ENCODE measurements at places on chromosomes 6 and 20.
A peak's percentile ranks its signal among the peaks of the same experiment; 100 is the strongest.

GRCh38 chr6:159966339-159966738 lies 2.5 kb upstream of the IGF2R start:
- DNase-seq = no peak

- no peak for DNase-seq
Measured at GRCh38 chr6:3793545-3793944, 42.0 kb upstream of the PXDC1 start.

DNA sequence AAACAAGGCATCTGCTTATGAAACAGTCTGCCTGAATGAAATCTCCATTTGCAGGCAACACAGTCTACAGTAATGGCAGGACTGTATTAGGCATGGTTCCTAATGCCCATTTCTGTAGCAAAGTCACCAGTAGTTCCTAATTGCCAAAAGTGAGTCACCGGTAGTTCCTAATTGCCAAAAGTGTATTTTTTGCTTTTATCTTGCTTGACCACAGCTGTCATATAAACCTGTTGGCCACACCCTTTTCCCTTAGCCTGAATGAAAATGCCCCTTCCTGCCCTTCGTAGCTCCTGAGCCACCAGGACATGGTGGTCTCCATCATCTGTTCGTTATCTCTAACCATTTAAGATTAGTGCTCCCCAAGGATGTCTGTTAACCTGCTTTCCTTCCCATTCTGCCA lies 34.5 kb downstream of the MTHFD1L start:
- DNase-seq = no peak

DNA sequence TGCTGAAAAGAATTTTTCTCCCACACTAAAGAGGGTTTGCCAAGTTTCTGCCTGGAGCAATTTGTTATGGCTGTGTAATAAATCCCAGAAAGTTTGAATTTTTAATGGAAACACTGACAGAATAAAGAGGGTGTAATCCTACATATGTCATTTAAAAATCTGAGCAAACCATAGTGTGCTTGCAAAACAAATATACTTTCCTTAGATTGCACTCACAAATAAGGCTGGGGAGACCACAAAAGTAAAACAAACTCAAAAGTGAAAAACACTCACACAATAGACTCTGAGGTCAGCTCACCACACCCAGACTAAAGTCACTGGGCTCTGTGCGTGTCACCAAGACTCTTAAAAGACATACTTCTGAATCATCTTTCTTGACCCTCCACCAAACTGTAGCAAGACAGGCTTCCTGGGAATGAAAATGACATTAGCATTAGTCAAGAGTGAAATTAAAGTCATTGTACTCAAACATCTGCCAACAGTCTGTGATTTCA lies 4.8 kb upstream of the ATXN1 start:
- DNase-seq = no peak

- DNase-seq = no peak
Measured at GRCh38 chr20:14989535-14990290, 652.3 kb upstream of the FLRT3 start.

- no peak for DNase-seq
Measured at GRCh38 chr6:107435798-107436197, 23.6 kb downstream of the PDSS2 start.

DNA sequence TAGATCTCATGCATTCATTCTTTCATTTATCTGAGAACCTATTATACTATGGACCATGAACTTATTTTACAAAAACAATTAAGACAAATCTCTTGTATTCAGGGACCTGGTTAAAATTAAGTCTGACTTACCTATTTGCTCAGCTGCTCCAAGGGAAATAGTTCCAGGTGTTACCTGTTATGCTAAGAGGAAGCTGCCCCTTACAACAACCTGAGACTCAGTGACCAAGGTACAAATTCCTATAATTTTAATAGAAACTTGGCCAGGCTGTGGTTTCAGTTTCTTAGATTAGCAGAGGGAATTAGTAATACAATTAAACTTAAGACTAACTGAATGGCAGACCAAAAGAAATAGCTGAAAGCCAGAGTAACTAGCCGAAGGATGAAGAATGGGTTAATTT lies 48.2 kb upstream of the GMPR start:
- no peak for DNase-seq

DNA sequence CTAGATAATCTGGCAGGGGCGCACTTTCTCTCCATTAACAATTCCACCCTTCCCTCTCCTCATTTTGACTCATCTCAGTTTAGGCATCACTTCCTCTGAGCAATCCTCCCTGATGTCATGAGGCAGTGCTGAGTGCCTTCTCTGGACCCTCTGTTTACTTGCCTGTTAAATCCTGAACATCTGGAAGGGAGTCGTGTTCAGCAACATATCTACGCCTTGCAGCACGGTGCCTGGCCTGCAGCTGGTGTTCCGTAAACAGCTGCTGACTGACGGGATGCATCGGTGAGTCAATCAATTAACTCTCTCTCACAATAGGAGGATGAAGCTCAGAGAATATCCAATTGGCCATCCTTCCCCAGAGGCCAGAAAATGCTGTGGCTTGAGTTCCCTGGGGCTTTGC lies 613.5 kb downstream of the PTPRT start:
- no peak for DNase-seq

- DNase-seq = no peak
Measured at GRCh38 chr20:51894201-51894600, 91.9 kb upstream of the SALL4 start.

DNA sequence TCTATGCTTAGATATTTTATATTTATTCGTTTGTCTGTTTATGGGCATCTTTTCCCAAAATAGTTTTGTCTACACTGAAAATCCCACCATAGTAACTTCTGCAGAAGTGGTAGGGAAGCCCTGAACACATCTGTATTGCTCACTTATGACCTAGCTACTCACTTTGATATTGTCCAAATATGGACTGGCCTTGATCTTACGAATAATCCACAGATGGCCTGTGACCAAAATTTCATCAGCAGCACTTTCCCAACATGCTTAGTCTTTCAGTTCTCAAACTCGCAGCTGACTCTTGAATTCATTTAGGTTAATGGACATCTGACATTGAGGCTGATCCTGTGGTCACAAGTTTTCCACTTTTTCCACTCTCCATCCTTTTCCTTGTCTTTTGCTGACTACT lies 80.8 kb upstream of the BEND3 start:
- no peak for DNase-seq

GRCh38 chr6:155782320-155782731 lies 326.7 kb upstream of the NOX3 start:
- no peak for DNase-seq

- DNase-seq = no peak
Measured at GRCh38 chr6:140041056-140041455, 666.6 kb upstream of the CITED2 start.

- peak; percentile 85 for DNase-seq
Measured at GRCh38 chr6:119349361-119350201, at the start of gene MAN1A1. Gene MAN1A1 (minus strand): TSS chr6:119349761. CDS start chr6:119349065, 696 bp downstream.

DNA sequence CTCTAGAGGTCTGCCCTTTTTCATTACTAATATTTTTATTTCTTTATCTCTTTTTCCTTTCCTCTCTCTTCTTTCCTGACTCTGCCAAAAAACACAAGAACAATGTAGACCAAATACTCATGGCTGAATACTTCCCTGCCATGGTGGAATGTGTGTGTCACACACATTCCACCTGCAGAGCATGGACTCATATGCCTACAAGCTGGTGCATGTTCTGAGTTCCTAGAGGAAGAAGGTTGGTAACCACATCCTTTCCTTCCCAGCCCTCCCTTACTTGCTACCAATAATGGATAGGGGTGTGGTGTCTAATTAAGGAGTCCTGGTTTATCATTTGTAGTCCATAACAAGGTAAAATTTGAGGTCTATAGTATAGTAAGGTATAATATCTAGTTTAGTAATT lies 15.2 kb upstream of the CST9L start:
- no peak for DNase-seq

DNA sequence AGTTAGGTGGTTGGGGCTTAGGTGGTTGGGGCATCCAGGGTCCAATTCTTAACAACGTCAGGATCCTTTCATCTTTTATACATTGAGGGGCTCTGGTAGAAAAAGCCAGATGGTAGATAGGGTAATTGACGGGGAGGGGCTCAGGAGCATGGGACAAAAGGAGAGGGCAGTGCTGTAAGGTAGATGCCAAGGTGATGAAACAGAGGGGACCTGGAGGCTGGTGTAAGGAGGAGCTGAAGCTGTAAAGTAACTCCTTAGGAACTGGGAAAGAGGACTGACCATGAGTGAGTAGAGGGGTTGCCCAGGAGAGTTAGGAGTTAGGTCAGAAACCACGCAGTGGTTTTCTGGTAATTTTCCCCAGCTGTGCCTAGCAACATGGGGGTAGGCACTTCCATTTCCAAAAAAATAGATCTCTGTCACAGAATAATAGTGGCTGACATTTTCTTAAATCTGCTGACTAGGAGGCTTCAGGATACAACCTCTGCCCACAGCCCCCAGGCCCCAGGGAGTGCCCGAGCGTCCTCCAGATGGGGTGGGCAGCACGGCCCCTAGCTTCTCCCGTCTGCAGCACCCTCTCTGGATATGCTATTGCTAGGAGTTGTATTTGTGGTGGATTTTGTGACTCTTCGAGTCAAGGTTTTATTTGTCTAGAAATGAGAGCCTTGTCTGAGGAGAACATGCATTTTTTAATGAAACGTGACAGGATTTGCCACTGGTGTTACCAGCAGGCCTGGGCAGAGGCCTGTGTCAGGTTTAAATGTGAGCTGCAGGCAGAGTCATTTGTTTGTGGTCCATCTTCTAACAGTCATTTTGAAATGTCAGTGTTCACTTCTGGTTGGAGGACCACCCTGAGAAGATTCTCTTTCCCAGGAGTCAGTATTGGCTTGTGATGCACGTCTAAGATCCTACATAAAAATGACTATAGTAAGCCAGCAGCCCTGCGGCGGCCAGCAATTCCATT lies 44.6 kb downstream of the TULP4 start:
- no peak for DNase-seq
